ENCODE measurements at places on chromosomes 1 and 21.
A peak's percentile ranks its signal among the peaks of the same experiment; 100 is the strongest.

GRCh38 chr1:162145280-162145965 is 75.9 kb downstream of the NOS1AP start:
- DNase-seq = no peak

DNA sequence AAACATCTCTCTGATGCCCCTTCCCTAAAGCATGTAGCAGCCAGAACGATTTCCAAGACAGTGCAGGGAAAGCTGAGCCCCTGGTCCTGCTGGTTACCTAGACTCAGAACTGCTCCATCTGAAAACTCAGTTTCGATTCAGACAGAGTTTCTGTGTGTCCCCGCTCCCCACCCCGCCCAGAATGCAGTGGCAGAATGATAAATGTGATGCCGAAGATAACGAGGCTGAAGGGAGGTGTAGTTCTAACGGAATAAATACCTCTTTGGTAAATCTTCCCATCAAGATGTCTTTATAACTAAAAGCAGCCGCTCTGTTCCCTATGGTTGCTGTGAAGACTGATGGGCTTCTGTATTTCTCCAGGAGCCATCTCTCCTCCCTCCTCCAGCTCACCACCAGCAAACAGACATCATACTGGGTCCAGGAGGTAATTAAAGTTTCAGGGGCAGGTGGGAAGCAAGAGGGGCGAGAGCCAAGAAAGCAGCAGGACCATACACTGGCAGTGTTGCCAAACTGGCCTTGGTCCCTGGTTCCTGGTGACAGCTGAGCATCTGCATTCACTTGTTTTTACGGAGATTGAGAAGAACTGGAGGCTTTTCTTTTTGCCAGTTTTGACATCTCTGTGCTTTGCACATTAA is 76.9 kb downstream of the DDX20 start:
- no peak for DNase-seq

- DNase-seq = no peak
Observed at GRCh38 chr1:15192916-15193550, 39.5 kb downstream of the TMEM51 start.

DNA sequence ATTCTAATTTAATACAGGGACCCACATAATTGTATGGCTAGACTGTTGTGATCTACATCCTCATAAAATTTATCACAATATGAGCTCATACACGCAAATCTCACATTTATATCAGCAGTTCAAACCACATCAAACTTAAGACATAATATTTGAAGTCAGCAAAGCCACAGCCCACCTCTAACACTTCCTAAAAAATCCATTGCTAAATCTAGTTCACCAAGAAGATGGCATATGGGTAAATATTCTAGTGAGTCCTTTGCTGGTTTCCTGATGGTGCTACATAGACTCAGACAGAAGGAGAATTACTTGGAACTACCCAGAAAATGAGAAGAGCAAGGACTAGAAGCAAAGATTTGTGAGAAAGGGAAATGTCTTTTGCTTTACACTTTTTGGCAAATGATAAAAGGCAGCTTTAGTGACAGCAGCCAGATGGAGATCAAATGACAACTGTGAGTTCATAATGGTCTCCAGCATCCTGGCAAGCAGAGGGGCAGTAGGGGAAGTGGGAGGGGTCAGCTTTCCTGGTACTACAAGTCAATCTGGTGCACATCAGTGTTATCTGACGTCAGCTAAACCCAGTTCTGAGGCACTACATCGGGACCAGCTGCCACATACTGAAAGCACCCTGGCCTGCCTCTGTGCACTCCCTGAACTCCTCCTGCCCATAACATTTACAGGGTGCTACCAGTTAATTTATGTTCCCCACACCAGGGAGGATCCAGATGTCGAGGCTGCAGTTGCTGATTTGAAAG is 10.6 kb upstream of the GADD45A start:
- DNase-seq = peak; percentile 94

GRCh38 chr1:36855699-36856494 is 178.4 kb downstream of the GRIK3 start:
- no peak for DNase-seq

DNA sequence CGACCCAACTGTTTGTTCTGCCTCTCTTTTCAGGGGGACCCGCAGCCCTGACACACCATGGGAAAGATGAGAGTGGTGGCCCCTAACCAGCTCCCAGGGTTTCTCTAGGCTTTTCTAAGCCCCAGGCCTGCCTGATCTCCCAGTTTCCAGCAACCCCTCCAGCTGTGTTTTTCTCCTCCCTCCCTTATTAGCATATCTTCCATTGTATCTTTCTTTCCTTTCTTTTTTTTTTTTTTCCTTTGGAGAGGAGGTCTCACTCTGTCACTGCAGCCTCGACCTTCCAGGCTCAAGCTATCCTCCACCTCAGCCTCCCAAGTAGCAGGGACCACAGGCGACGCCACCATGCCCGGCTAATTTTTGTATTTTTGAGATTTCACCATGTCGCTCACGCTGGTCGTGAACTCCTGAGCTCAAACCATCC is 1.8 kb upstream of the CERS2 start:
- no peak for DNase-seq

- DNase-seq = no peak
Observed at GRCh38 chr1:20324704-20325406, 34.2 kb downstream of the VWA5B1 start.

DNA sequence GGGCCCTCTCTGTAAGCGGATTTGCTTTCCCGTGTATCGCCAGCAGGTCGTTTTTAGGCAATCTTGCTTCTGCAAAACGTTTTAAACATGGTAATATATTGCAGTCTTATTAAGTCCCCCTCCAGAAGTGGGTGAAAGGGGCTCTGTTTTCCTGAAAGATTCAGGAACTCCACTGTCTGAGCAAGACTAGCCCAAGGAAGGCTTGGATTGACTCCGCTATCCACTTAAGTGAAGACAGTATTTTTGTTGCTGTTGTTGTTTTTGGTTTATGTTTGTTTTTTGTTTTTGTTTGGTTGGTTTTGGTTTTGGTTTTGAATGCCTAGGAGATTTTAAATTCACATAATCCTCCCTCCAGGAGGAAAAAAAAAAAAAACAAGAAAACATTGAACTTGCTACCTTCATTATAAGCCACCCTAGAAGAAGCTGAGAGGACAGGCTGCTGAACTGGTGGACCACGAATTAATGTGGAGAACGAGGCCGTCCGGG is 29.1 kb upstream of the NFIA start:
- no peak for DNase-seq

GRCh38 chr1:178055093-178055492 is 38.8 kb upstream of the RASAL2 start:
- DNase-seq = no peak

- peak; percentile 97 for DNase-seq
Observed at GRCh38 chr1:48841461-48841860, 64.8 kb upstream of the BEND5 start.

GRCh38 chr1:165834881-165835280 is 7.5 kb downstream of the UCK2 start:
- DNase-seq = no peak

Measured in skin of body (tissue), 3 donors.